Daoy (cell line): ENCODE measurements at places on chromosomes 16 and 17. TPM values are rescaled to one million over a fixed set of nuclear protein-coding genes. Genes with fewer than 3 reads are reported as not detected.

GRCh38 chr16:66731101-66731500, 20.3 kb downstream of the DYNC1LI2 start:
- DNase-seq: no peak

- DNase-seq: peak; percentile 80
Observed at GRCh38 chr17:32015245-32016013, 8.2 kb downstream of the LRRC37B start.

GRCh38 chr17:28327709-28328108, 7.6 kb downstream of the IFT20 start:
- DNase-seq: no peak

GRCh38 chr16:87580855-87581261, 21.4 kb upstream of the JPH3 start:
- DNase-seq: peak; percentile 95

DNA sequence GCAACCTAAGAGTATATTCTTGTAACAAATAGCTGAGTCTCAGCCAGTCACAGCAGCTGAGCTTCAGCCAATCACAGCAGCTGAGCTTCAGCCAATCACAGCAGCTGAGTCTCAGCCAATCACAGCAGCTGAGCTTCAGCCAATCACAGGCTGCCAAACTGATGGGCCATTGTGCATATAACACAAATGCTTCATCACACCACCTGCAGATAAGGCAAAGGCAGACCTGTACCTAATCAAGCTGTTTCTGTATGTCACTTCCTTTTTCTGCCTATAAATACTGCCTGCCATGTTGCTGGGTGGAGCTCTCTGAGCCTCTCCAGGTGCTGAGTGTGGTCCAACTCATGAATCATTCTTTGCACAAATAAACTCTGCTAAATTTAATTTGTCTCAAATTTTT, 19.9 kb downstream of the MYH13 start:
- no peak for DNase-seq

GRCh38 chr17:41556306-41556705, 15.6 kb downstream of the KRT9 start:
- DNase-seq: no peak

DNA sequence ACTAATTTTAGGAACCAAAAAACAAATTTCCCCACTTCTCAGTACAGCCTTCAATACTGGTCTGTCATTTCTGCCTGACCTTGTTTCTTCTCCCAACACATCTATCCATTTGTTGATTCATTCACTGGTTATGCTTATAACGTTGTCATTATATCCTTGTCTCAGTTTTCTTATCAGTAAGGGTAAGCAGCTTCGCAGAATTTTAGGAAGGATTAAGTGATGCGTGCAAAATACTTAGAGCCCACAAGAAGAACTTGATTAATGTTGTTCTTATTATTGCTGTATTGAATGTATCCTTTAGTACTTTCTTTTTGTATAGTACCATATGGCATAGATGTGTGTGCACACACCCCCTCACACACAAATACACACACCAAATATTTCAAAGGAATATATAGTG, 403.5 kb upstream of the HSBP1 start:
- no peak for DNase-seq

DNA sequence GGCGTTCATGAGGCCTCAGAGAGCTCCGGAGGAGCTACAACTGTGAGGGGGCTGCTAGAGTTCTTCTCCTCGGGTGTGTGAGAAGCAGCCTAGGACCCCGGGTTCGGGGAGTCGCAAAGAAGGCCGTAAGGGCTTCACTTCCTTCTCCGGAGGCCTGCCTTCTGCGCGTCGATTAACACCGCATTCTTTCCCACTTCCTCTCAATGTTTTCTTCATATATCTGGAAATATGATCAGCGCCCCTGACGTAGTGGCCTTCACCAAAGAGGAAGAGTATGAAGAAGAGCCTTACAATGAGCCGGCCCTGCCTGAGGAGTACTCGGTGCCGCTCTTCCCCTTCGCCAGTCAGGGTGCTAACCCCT, 449 bp downstream of the SMCR8 start:
- no peak for DNase-seq

DNA sequence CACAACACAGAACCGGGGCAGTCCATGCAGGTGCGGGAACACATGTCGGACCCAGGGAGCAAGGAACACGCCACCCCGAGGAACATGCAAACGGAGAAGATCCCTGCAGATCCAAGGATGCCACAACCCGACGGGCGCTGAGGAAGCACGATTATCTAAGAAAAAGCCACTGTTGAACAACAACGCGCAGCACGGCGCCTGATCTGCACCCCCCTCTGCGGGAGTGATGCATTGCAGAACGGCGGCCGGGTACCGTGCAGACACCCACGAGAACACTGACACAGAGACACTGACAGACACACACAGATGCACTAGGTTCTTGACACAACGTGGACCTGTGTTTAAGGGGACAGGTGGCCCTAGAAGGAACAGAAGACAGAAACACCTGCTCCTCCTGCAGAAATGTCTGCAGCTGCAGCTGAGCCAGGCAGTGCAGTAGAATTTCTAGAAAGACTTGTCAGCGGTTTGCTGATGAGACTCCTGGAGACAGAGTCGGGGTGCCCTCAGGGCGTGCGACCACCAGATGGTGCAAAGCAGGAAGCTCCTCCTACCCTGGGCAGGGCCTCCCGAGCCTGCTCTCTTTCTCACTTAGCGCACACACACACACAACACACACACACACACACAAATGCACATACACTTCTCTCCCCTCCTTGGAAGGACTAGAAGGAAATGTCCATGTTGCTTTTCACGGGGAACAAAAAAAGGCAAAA, 7.5 kb downstream of the NPTX1 start:
- DNase-seq: no peak

DNA sequence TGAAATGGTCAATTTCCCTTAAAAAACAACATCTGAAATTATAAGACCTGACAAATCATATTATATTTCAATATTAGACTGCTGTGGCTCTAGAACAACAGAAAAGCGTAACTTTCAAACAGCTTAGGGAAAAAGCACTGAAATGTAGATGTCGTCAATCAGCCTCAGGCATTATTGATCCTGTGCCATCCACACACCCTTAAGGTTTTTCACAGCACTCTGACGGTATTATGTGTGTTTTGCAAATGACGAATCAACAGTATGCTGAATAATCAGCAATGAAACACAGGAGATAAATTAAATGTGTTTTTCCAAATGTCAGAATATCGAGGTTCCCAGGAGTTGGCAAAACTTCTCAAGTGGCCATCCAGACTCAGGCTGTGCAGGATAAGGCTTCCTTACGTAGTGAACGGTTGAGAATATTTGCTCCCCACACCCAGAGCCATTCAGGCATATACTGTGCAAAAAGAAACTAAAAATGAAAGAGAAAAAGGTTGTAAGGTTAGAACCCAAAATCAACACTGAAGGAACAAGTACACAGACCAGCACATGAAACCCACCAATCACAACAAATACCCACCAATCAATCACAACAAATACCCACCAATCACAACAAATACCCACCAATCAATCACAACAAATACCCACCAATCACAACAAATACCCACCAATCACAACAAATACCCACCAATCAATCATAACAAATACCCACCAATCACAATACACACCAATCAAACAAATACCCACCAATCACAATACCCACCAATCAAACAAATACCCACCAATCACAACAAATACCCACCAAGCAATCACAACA, 7.7 kb upstream of the MBTPS1 start:
- DNase-seq: no peak

DNA sequence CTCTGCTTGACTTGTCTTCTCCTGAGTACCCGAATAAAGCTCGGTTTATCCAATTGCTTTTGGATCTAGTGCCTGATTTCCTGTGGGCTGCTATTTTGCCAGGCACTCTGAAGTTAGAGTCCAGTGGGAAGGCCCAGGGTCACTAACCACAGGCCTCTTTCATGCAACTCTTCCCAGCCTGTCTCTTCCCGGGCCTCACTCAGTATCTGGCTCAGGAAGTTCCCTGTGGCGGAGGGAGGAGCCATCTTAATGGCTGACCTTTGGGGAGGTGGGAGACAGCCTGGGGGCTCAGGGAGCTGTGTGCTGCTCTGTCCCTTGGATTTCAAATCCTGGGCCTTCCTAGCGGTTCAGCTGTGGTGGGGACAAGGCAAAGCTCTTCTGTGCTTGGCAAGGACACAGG, 328.5 kb downstream of the SLC39A11 start:
- no peak for DNase-seq

GRCh38 chr16:54286090-54286365, 559 bp downstream of the IRX3 start:
- DNase-seq: no peak

GRCh38 chr17:57580055-57580739, 164.9 kb downstream of the CCDC182 start:
- DNase-seq: no peak

DNA sequence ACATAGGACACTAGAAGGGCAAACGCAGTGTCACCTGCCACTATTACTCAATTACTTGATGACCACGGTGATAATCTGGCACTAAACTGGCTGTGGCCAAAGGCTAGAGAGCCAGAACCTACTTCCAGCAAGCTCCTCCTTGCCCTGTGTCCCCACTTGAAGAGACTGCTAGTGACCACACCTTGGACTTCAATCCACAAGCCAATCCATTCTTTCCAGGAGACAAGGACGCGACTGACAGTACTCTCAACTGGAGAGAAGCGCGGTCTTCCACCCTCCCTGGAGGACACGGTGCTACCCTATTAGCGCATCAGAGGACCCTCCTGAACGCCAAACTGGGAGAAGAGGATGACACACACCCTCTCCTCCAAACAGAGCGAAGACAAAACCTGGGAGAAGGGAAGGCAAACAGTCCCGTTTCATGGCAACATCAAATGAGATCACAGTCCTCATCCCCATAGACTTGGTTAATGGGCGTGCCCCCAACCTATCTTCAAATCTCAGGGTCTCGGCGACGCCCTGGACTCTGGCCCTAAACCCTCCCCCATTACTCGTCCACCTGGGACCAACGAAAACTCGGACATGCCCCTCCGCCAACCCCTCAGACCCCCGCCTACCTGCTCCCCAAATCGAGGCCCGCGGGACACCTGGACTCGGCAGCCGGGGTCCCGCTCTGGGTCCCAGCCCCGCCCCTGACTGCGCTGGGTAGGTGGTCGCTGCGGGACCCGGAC, 508 bp downstream of the FLCN start:
- DNase-seq: peak; percentile 63

GRCh38 chr17:364308-364707, 11.7 kb upstream of the RPH3AL start:
- DNase-seq: no peak

DNA sequence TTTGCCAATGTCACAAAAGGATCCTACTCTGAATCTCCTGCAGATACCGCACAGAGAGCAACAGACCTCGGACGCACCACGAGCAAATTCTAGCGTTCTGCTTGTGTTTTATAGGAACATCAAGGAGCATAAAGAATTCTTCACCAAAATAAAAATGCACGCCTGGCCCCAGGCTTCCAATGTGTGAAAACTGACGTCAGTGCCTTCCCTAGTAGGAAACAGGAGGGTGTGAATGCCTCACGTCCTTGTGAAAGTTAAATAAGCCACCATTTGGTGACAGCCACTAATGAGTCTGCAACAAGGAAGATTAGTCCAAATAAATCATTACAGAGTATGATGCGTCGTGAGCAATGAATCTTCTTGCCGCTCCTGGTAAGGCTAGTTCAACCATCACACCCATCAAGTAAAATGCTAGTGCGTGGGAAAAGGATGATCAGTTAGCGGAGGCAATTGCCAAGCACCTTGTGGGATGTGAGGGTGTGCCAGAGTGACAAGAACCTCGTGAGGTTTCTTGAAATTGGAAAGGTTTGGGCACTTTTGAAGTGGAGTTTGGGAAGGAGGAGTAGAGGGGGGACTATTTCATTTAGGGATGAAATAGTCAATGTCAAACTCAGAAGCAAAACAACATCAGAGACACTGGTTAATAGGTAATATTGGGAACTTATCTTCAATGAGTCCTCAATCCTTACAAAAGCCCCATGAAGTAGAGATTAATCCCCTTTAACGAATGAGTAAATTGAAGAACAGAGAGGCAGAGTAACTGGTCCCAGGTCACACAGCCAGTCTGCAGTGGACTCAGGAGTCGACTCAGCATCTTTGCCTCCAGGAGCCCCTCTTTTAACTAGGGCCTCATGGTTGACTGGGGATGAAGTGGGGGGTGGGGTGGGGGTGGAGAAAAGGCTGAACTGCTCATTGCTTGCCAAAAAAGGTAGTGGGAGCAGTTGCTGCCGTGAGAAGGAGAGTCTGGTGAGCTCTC, 238.8 kb downstream of the SLC39A11 start:
- no peak for DNase-seq

Gene CCL17
- total RNA-seq: not detected in 2 replicates

Gene C1QTNF8
- total RNA-seq: not detected in 2 replicates

Gene WFIKKN1
- total RNA-seq: 0.09 TPM in 1 of 2 replicates, not detected in the other

Gene PSME3
- 118 and 159 TPM in 2 replicates for total RNA-seq

Gene MMP25
- 0.17 and 0.54 TPM in 2 replicates for total RNA-seq

Gene RABEP1
- total RNA-seq: 36.9 and 45.7 TPM in 2 replicates

Gene HIGD1B
- total RNA-seq: not detected in 2 replicates

Gene SHPK
- 18.1 and 19.5 TPM in 2 replicates for total RNA-seq

Gene ZMYND15
- total RNA-seq: 1.1 TPM in 1 of 2 replicates, not detected in the other
